ENCODE measurements at places on chromosomes 11 and 22.

DNA sequence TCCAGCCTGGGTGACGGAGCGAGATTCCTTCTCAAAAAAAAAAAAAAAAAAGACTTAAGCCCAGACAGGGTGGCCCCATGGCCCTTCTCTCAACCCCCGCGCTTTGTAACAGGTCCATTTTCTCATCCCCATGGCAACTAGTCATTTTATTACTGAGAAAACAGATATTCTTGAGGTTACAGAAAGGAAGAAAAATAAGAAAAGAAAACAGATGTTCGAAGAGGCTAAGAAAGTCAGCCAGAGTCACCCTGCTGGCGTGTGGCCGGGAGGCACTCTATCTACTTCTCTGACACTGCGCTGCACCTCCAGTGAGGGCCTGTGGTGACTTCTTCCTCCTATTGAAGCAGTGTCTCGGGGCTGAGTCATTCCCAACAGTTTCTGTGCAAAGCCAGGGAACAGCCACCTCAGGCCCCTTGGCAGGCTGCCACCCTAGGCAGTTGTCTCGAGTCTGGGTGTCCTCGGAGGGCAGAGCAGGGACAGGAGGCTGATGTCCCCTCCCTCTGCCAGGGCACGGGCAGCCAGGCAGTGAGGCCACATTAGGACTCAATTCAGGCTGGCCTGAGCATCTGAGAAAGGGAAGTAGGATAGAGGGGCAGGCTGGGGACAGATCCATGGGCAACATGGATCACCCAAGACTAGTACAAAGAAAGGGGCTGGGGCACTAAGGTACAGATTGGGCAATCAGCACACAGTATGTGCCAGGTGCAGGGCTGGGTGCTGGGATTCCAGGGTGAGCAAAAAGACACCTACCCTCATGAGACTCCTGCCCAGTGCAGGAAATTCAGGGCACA is 16.4 kb upstream of the SYVN1 start:
- peak; percentile 93 for DNase-seq

GRCh38 chr22:46749682-46750529 is 11.9 kb upstream of the CERK start:
- peak; percentile 93 for DNase-seq

DNA sequence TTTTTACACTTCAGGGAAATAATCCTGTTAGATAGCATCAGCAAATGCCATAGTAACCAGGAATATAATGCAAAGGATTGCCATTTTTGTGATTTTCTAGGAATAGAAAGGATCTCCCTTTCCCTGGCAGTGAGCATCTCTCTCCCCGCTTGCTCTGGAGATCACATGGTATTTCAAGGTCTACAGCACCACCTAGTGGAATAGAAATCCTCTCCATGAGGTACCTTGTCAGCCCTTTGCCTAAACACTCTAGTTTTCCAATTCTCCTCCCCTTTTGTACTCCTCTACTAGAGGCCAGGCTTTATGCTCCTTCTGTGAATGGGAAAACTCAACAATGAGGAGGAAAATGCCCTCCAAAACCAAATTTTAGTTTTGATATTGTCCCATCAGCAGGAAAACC is 78.4 kb downstream of the XRRA1 start:
- DNase-seq = peak; percentile 22

GRCh38 chr22:39738746-39739145 is 154.8 kb downstream of the ENTHD1 start:
- no peak for DNase-seq

- no peak for DNase-seq
These were observed 19.3 kb downstream of the ART5 start for GRCh38 chr11:3622521-3622920.

DNA sequence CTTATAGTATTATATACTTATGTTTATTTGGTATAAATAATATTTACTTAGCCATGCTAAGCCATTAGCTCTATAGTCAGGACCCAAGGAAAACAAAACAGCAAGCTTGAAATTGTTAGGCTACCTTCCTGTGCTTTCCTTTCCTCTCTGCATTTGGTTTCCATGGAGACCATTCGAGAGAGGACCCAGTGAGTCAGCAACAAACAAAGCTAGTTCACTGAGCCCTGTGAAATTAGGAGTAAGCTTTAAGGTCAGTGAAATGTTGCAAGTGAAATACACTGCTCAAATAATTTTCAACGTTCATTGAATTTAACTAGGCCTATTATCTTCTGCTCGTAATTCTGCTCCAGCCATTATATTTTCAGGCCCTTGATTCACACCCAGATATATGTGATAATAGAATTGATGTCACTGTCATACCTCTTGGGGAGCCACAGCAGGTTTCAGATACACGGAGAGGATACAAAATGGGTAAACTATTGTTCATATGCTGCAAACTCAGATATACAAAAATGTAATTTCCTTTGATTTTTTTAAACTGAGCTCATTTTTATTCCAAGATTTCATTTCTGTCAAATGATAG is 9.1 kb upstream of the OR10D3 start:
- DNase-seq = peak; percentile 68

- no peak for DNase-seq
These were observed 255.2 kb upstream of the ZC3H12C start for GRCh38 chr11:109838026-109838425.

GRCh38 chr11:69180726-69181125 is 25.0 kb downstream of the SMIM38 start:
- no peak for DNase-seq

DNA sequence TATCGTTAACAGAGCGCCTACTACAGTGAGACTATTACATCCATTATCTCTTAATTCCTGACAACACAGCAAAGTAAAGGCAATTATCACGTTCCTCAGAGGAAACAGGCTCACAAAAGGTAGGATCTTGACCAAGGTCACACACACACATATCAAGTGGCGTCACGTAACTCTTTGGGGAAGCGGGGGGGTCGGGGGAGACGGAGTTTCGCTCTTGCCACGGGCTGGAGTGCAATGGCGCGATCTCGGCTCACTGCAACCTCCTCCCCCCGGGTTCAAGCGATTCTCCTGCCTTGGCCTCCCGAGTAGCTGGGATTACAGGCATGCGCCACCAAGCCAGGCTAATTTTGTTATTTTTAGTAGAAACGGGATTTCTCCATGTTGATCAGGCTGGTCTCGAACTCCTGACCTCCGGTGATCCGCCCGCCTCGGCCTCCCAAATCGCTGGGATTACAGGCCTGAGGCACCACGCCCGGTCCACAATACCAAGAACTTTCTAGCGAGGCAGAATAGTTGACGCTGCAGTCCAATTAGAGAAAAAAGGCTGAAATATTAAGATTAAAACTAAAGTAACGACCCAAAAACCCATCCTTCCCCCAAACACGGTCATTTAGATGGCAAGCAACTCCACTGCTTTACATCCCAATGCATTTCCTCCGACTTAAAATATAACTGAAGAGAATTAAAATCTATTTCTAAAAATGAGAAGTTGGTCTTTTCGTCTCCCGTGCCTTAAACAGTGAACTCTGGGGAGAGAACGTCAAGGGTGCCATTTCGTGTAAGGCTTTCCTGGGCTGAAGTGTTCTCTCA is 1.2 kb downstream of the DDX17 start:
- peak; percentile 81 for DNase-seq

- DNase-seq = peak; percentile 89
These were observed 4.6 kb downstream of the SAA2 start for GRCh38 chr11:18243783-18244362.

DNA sequence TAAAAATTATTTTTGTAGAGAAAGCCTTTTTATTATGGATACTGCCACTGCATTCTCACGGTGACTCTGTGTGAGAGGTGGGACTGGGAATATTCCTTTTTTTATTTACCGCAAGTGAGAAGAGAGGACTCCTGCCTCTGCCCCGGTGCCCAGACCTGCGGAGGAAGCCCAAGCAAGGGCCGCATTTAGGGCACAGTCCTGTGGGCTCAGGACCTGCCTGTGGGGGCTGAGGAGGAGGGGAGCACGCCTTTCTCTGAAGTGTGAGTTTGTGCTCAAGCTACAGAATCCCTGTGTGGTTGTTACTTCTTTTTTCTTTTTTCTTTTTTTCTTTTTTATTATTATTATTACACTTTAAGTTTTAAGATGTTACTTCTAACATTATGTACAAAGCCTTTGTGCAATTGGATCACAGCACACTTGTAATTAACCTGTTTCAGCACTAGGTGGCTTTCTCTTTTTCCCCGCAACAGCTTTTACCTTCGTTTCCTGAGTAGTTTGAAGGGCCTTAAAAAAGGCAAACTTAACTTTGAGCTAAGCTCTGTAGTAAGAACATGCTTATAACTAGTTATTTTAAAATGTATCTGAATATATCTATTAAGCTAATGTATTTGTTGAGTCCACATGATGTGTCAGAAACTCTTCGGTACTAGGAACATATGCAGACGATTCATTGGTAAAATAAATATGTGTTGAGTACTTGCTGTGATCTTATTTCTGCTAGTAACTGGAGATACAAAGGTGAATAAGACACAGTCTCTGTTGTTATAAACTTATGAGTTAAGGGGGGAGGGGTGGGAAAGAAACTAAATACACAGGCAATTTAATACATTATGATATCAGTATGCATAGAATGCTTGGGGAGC is 18.3 kb downstream of the AMOTL1 start:
- DNase-seq = peak; percentile 65

DNA sequence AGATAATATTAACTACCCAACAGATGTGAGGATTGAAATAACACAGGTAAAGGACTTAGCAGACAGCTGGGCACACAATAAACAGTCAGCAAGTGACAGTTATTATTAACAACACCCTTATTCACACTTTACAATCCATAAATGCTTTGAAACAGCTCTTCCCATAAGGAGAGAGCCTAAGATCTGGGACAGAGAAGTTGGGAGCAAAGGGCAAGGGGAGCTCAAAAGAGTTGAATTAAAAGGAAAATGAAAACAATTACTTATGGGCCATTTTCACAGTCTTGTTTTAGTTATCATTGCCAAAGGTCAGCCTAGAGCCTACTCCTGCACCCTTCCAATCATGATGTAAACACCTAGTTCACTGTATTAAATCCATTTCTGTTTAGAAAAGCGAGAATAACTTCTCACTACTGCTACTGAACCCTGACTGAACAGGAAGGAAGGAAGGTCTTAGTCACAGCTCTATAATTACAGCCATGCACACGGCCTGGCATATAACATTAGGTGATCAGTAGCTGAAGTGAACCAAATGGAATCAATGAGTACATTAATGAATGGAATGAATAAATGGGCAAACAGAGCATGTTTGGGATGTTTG is 111.3 kb downstream of the PLEKHA7 start:
- no peak for DNase-seq
